ENCODE measurements at places on chromosomes 16 and 17. TPM values are rescaled to one million over a fixed set of nuclear protein-coding genes. Genes with fewer than 3 reads are reported as not detected.

Gene TBX6
- total RNA-seq = under 0.01 TPM

Gene HSD17B1
- total RNA-seq = 1.8 TPM

Gene NHLRC4
- 2.0 TPM for total RNA-seq

Gene PPP1R27
- total RNA-seq = not detected

- no peak for DNase-seq
Observed at GRCh38 chr16:83952587-83952939, 477 bp upstream of the OSGIN1 start.

DNA sequence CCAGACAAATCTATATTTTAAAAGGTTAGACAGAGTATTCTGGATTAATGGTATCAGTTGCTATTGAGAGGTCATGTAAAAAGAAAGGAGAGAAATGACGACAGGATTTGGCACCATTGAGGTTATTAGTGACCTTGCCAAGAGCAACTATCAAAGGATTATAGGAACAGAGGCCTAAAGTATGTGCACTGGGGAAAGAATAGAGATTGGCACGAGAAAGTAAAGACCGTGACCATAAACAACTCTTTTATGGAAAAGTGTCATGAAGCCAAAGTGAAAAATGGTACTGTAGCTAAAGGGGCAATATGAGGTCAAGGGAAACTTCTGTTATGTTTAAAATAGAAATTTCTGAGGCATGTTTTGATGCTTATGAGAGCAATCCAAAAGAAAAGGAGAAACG, 115.2 kb upstream of the KIF2B start:
- no peak for DNase-seq

Gene APRT
- total RNA-seq = 112 TPM

- DNase-seq = peak; percentile 21
Observed at GRCh38 chr16:50354629-50355456, 13.9 kb downstream of the BRD7 start.

DNA sequence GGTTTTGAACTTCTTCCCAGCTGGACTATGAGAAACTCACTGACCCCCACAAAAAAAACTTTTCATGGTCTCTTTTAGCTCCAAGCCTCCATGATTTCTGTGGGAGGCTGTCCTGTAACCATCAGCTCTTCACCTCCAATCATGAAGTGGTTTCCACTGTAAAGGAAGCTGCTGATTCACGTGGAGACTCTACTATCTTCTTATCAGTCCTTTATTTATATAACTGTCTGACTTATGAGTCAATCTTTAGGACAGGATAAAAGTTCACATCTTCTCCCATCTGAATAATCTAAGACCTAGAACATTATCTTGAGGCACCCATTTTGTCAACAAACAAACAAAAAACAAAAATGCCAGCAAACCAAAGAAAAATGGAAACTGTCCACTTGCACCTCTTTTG, 409.9 kb downstream of the SLC39A11 start:
- no peak for DNase-seq

Gene NSF
- total RNA-seq = 33.8 TPM

- DNase-seq = no peak
Observed at GRCh38 chr17:565521-565920, 149.1 kb downstream of the VPS53 start.

DNA sequence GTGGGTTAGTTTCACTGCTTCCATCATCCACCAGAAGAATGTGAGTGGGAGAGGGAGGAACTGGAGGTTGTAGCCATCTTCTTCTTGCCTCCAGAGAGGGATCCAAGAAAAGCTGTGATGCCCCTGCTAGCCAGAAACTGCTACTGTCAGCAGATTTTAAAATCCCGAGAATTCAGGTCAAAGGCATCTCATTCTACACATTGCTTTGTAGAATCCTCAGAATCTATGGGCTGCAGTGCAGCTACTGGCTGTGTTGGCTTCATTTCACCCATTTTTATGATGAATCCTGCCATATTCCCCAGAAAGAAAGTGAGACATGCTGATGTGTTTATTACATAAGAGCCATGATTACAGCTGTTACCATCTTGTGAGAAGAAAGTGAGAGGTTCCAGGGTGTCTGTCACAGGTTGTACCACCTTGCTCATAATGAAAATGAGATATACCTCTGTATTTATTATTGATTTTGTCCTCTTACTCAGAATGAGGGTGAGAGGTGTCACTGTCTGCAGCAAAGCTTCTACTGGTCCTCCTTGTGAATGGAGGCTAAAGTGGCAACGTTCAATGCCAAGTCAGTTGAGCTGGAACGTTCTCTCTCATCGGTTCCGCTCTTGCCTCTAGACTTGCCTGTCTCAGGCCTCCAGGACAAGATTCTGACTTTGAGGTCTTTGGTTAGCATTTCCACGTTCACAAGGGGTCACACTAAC, 50.1 kb upstream of the MYH10 start:
- DNase-seq = no peak

GRCh38 chr17:50027172-50027880, 28.6 kb upstream of the ITGA3 start:
- peak; percentile 55 for DNase-seq

Gene ODAD4
- total RNA-seq = under 0.01 TPM

DNA sequence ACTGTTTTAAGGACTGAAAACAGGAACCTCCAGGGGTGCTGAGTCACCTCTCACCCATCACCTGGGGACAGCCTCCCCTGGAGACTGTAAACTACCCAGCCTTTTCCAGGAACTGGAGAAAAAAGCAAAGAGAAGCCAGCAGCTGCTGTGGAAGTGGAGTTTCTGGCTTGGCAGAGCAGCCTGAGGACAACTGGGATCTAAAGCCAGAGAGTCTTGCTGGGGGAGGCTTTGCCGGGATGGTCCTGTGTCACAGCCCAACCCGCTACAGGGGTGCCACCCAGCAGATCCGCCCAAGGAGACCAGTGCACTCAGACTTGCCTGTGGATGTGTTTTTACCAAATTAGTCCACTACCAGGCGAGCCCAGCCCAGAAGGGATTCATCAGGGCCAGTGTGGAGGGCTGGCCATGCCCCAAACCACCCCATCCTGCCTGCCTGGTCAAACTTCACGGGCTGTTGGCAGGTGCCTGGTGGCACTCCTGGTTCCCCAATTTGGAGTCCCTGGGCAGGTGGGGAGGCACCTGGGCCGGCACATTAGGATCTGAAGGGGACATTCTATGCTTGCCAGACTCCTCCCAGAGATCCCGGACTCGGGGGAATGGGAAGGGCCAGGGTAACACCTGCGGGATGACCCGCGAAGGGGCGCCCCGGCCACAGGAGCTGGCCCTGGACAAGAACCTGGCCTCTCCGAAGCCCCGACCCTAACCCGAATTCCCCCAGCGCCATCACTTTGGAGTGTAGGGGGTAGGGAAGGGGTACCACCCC, 771 bp downstream of the MSRB1 start:
- no peak for DNase-seq

Gene RNF227
- 0.79 TPM for total RNA-seq

Gene ENDOV
- total RNA-seq = 15.3 TPM

DNA sequence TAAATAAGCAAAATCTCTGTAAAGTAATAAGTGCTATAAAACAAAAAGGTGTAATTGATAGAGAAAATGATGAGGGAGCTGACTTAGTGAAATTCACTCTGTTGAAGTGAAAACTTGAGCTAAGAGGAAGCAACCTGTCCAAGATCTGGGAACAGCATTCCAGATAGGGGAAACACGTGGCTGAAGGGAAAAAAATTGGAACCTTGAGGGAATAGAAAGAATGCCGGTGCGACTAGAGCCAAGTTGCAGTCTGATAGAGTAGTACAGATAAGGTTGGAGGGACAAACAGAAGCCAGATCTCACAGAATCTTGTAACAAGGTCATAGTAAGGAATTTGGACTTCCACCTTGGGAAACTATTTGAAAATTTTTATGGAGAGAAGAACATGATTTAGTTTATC, 623 bp upstream of the DDX52 start:
- DNase-seq = no peak

GRCh38 chr16:81275795-81276194, 37.3 kb downstream of the BCO1 start:
- DNase-seq = no peak

GRCh38 chr17:75417054-75417580, 11.6 kb upstream of the GRB2 start:
- no peak for DNase-seq

DNA sequence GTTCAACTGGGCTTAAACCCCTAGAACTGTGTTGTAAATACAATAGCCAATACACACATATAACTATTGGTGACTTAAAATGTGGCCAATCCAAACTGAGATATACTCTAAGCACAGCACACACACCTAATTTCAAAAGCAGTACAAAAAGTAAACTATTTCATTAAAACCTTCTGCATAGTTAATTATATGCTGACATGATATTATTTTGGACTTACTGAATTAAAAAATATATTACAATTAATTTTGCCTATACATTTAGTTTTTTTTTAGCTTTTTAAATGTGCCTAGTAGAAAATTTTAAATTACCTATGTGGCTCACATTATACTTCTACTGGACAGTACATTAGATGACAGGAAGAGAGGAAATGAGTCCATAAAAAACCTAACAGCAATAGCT, 21.5 kb downstream of the MED13 start:
- DNase-seq = no peak

Gene PYY
- total RNA-seq = not detected

GRCh38 chr17:73157521-73157890, 7.3 kb upstream of the SSTR2 start:
- no peak for DNase-seq

GRCh38 chr17:79948406-79948944, 87.2 kb downstream of the TBC1D16 start:
- no peak for DNase-seq

- DNase-seq = peak; percentile 88
Observed at GRCh38 chr17:4100883-4101756, 41.7 kb downstream of the ZZEF1 start.

GRCh38 chr16:12330541-12330940, 354.0 kb downstream of the SNX29 start:
- no peak for DNase-seq

Gene KCNH6
- total RNA-seq = under 0.01 TPM

Gene FBXL16
- under 0.01 TPM for total RNA-seq

DNA sequence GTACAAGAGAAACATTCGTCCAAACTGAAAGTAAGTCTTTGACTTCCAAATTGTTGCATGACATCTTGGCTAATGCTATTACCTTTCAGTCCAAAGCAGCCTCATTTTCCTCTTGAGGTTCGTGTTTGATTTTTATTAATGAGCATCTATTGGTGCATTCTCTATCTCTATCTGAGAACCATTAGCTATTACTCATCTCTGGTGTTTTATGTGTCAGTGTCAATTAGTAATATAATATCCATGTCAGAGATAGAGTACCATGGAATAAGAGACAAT, 388.1 kb upstream of the GOT2 start:
- DNase-seq = no peak

GRCh38 chr16:89607937-89608740, 5.3 kb upstream of the DPEP1 start:
- no peak for DNase-seq

DNA sequence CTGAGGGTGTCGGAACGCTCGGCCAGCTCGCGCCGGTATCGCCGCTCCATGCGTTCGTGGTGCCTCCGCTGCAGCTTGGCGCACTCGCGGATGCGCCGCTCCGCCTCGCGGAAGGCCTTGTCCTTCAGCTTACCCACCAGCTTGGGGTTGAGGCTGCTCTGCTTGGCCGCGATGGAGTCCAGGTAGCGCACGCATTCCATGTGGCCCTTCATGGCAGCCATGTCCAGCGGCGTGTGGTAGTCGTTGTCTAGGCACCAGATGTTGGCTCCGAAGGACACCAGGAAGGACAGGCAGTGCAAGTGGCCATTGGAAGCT, 2.8 kb downstream of the USH1G start:
- DNase-seq = no peak

DNA sequence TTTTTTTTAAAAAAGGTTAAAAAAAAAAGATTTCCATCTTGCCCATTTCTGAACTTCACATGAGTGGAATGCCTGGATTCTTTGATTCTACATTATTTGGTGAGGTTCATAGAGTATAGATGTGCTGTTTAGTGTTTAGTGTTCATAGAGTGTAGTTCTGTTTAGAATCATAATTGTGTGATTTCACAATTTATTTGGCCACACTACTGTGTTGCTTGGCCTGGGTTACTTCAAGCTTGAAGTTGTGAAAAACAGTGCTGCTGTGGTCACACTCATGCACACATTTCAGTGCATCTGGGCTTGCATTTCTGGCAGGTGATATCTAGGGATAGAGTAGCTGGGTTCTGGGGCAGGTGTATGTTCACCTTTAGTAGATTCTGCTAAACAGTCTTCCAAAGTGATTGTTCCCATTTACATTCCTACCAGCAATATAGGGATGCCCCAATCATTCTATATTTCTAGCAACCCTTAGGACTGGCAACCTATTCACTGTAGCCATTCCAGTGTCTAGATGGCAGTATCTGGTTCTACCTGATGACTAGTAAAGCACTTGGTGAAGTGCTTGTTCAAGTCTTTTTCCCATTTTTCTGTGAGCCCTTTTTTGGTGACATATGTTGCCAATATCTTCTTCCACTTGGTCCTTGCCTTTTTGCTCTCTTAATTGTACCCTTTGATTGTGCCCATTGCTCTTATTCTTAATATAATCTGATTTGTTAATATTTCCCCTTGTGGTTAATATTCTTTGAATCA, 50.6 kb upstream of the RBFOX3 start:
- DNase-seq = no peak

Gene SLC2A4
- total RNA-seq = 0.60 TPM

DNA sequence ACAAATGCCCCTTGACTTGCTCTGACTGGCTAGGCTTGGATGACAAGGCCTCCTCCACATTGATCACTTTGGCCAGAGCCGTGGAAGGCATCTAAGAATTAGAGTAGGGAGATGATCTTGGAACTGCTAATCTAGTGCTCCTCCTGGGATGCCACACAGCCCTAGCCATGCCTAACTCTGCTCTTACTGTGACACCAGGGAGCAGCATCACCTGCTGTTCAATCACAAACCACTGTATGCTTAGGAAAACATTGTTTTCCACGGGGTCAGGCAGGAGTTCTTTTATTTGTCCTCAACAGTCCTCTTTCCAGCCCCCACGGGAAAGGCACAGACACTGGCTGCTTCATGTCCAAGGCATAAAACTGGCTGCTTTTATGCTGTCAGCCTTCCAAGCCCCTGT, 46.3 kb downstream of the C16orf78 start:
- DNase-seq = no peak

DNA sequence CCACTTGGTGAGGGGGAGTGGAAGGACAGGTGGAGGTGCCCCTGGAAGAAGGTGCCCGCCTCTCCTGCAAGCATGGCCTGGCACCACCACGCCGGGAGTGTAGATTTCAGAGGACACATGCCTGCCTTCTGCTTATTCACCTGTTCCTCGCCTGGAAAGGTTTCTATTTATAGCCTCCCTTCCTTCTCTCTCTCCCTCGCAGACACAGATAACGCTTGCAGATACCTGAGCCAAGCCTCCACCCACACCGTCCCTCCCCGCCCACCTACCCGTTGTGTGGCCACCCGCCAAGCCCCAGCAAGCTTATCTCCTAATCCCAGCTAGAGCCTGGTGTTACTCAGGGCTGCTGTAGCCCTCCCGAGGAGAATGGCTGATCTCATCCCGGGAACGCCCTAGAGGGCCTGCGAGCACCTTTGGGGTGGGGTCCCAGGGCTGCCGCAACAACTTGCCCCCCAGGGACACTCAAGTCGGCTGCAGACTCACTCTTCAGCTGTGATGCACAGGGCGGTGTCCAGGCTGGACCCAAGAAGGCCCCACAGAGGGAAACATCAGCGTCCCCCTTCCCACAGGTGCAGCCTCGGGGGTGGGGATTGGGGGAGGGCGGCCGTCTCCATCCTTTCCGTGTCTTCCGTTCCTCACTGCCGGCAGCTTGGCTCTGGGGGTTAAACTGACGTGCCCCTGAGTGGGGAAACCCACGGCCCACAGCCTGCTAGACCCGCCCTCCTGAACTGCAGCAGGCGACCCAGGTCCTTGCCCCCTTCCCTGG, 1.9 kb upstream of the SNAI3 start:
- DNase-seq = no peak

Measured in lung microvascular endothelial cell (primary cell).